ENCODE measurements at places on chromosomes 11 and 22. TPM values are rescaled to one million over a fixed set of nuclear protein-coding genes. Genes with fewer than 3 reads are reported as not detected.

DNA sequence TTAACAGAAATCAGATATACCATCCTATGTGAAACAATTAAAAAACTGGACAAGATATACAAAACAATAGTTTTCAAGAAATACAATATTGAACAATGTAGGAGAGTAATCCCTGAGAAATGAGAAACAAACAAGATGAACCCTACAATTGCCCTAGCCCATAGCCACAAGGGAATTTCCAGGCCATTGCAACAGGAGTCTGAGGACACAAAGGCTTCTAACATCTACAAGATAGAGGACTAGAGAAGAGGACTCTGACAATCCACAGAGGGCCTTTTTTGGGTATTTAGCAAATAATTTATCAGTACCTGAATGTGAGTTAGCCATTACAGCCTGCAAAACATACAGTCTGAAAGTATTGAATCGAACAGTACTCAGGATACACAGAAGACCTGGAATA lies 251.7 kb downstream of the GRM5 start:
- no peak overlapping the region for H3K4me3 ChIP-seq
- no peaks in the 10 kb centered on the region for H3K4me1 ChIP-seq
- H3K27ac ChIP-seq: no peak overlapping the region
- no peaks in the 10 kb centered on the region for H3K36me3 ChIP-seq

Gene RBMXL2
- 0.19 TPM for total RNA-seq

- no peaks in the 10 kb centered on the region for H3K4me1 ChIP-seq
- DNase-seq: no peak
- H3K27ac ChIP-seq: no peak overlapping the region
- no peaks in the 10 kb centered on the region for H3K27me3 ChIP-seq
- H3K4me3 ChIP-seq: no peak overlapping the region
Measured at GRCh38 chr11:104688731-104689130, 209.5 kb downstream of the CASP12 start.

DNA sequence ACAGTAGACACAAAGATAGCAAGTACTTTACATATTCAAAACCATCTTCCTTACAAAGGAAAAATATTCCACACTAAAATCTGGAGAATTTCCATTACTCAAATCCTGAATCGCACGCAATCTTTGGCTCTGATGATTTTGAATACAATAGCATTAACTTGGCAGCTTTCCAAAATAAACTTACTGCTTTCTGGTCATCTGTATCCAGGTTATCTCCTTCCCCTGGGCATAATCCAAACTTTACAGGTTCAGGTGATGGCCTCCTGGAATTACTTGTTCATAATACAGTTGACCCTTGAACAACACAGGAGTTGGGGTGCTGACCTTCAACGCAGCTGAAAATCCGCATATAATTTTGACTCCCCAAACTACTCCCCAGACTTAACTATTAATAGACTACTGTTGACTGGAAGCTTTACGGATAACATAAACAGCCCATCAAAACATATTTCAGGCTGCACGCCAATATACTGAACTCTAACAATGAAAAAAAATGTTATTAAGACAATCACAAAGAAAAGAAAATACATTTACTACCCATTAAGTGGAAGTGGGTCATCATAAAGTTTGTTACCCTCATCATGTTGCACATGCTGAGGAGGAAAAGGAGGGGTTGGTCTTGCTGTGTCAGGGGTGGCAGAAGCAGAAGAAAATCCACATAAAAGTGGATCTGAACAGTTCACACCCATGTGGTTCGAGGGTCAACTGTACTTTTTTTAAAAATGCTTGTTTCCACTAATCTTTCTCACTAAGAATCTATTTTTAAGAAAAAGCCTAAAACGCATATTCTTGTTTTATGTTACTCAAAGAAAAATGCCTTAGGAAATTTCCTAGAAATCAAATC lies 6.5 kb downstream of the MTMR2 start:
- peaks cover 7% of the 10 kb centered on the region for H3K4me1 ChIP-seq
- H3K36me3 ChIP-seq: no peaks in the 10 kb centered on the region
- no peak overlapping the region for H3K4me3 ChIP-seq
- no peaks in the 10 kb centered on the region for H3K27me3 ChIP-seq
- no peak for DNase-seq

DNA sequence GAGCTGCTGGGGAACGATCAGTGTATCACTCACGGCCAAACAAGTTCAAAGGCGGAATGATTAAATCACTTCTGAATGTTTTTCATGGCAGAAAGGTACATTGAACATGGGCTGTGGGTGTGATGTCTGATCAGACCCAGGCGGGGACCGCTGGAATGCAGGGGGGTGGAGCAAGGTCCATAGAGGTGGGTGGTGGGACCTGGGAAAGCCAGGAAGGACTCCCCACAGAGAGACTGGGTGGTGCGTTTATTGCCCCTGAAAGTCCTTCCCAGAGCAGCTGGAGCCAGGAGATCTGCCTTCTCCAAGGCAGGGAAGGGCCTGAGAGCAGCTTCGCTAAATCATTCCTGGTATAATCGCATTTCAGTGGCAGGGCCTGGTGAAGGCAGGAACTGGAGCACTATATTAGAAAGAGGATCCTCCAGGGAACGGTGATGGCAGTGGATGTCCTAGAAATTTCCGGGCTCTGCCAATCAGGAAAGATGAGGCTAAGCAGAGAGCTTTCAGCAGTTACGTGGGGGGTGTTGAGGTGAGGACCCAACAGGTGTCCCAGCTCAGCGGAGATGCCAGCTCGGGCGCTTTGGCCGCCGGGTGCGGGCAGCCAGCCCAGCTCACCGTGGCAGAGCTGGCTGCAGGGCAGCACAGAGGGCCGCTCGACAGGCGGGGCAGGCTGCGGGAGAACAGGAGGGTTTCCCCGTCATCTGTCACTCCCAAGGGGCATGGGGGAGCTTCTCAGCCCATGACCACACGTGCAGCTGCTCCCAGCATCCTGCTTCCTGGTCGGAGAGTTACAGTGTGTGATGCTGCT lies 271.7 kb downstream of the CTTN start:
- H3K27ac ChIP-seq: no peak overlapping the region
- no peaks in the 10 kb centered on the region for H3K27me3 ChIP-seq
- no peak for DNase-seq
- no peaks in the 10 kb centered on the region for H3K36me3 ChIP-seq
- H3K4me3 ChIP-seq: no peak overlapping the region

Gene FGF4
- total RNA-seq: not detected

GRCh38 chr11:70877151-70877550 lies 375.2 kb downstream of the SHANK2 start:
- no peak overlapping the region for H3K4me3 ChIP-seq
- DNase-seq: no peak
- no peaks in the 10 kb centered on the region for H3K27me3 ChIP-seq

GRCh38 chr11:93567401-93567895 lies 24.3 kb upstream of the SMCO4 start:
- no peak overlapping the region for H3K27ac ChIP-seq
- no peak for DNase-seq
- no peaks in the 10 kb centered on the region for H3K27me3 ChIP-seq
- no peak overlapping the region for H3K4me3 ChIP-seq

GRCh38 chr11:128416976-128417375 lies 170.4 kb downstream of the ETS1 start:
- no peak for DNase-seq
- H3K4me3 ChIP-seq: no peak overlapping the region
- no peak overlapping the region for H3K27ac ChIP-seq
- H3K36me3 ChIP-seq: no peaks in the 10 kb centered on the region

DNA sequence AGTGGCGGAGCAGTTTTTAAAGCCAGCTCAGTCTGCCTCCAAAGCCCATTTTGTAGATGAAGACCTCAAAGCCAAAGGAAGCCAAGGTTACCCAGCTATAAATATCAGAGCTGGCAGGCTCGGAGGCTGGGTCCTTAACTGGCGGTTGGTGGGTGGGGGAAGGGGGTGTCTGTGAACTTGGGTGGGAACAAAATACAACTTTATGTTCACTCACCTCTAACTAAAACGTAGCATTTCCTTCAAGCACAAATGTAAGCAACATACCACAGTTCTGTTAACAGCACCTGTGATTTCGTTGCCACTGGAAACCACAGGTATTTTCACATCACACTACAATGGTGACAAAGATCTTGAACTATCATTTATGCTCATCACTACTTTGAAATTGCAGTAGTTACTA lies 99.7 kb upstream of the SYT13 start:
- H3K27ac ChIP-seq: no peak overlapping the region
- H3K4me1 ChIP-seq: peaks cover 9% of the 10 kb centered on the region
- no peaks in the 10 kb centered on the region for H3K27me3 ChIP-seq
- no peaks in the 10 kb centered on the region for H3K36me3 ChIP-seq
- no peak for DNase-seq

DNA sequence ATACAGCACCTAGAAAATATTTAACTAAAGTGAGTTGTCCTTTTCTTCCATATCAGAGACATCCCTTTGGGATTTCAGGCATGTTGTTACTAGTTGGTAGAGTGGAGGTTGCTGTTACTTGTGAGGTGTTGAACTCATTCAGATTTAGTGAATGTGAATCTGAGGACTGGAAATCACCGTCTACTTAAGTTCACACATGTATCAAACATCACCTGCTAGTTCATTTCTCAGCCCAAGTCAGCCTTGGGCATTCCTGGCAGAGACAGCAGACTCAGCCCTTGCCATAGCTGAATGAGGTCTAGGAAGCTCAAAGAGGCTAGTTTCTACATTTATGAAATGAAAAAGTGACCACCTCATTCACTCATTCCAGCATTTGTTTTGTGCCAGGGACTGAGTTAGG lies 9.7 kb downstream of the KDELR3 start:
- DNase-seq: no peak
- no peak overlapping the region for H3K27ac ChIP-seq
- H3K36me3 ChIP-seq: peaks cover 35% of the 10 kb centered on the region
- H3K27me3 ChIP-seq: no peaks in the 10 kb centered on the region

- H3K27ac ChIP-seq: no peak overlapping the region
- H3K4me1 ChIP-seq: no peaks in the 10 kb centered on the region
- no peak for DNase-seq
- H3K4me3 ChIP-seq: no peak overlapping the region
Measured at GRCh38 chr22:27303718-27304117, 497.8 kb downstream of the MN1 start.

GRCh38 chr22:26503758-26504157 lies 8.5 kb downstream of the TFIP11 start:
- H3K27ac ChIP-seq: no peak overlapping the region
- H3K4me1 ChIP-seq: no peaks in the 10 kb centered on the region
- H3K4me3 ChIP-seq: no peak overlapping the region
- no peak for DNase-seq
- H3K27me3 ChIP-seq: no peaks in the 10 kb centered on the region

DNA sequence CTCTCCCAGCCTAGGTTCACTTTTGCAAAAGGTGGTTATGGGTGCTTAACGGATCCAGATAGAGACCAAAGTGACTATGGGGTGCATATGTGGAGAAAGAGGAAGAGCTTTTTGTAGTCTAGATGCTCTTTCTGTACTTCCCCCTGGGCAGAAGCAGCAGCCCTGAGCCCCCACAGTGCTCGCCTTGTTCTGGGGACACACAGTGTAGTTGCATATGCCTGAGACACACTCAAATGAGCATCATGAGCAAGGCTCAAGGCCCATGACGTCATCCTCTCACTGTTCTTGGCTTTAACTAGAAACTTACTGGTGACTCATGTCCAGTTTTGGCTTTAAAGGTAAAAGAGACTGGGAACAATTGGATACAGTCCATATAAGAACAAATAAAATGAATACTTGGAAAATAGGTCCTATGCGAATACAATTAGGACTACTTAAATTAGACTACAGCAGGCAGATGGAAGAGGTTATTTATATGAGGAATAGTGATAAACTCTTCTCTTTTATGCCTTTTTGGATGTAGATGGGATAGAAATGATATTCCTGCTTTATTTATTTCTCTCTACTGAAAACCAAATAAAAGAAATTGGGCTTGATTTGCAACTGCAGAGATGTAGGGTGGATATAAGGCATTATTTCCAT lies 20.1 kb upstream of the PEX26 start:
- peak overlapping the region; percentile 36 for H3K27ac ChIP-seq
- no peaks in the 10 kb centered on the region for H3K27me3 ChIP-seq
- no peak overlapping the region for H3K4me3 ChIP-seq
- peaks cover 15% of the 10 kb centered on the region for H3K4me1 ChIP-seq

GRCh38 chr11:10727146-10727851 lies 23.7 kb upstream of the CTR9 start:
- no peaks in the 10 kb centered on the region for H3K27me3 ChIP-seq
- H3K36me3 ChIP-seq: no peaks in the 10 kb centered on the region
- DNase-seq: no peak
- no peak overlapping the region for H3K27ac ChIP-seq
- H3K4me3 ChIP-seq: no peak overlapping the region
- no peaks in the 10 kb centered on the region for H3K4me1 ChIP-seq

Data from esophagus squamous epithelium (tissue), 5 donors.